ENCODE measurements at places on chromosomes 3 and 15.

DNA sequence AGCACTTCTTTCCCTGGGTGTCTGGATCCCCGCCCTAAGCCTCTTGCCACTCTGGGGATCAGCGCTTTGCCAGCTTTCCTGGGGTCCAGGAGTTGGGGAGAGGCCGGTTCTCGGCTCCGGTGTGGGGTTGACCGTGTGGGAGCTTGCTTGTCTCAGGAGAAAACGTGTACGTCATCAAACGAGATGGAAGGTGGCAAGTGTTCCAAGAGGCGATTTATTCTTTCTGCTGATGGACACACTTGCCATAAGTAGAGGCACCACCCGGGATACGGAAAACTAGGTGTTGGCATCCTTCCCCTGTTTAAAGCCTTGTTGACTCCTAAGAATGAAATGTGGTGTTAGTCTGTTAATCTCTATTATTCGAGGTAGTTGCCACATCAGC lies 295 bp downstream of the ZWILCH start:
- no peak for DNase-seq

DNA sequence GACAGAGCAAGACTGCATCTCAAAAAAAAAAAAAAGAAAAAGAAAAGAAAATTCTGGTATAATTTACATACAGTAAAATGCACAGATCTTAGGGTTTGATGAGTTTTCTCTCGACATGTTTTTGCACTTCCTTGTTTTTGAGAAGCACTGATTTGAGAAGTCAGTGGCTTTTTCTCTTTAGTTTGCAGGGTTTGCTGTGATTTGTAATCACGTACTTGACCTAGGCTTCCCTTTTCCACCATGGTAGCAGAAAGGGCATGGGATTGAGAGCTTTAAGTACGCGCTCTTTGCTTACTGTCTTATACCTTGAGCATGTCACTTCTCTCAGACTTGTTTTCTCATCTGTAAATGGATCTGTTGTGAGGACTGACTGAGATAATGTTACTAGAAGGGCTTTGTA lies 4.1 kb downstream of the VHL start:
- DNase-seq: no peak

GRCh38 chr3:123347205-123347604 lies 101.7 kb downstream of the ADCY5 start:
- no peak for DNase-seq

- DNase-seq: no peak
Observed at GRCh38 chr3:35707904-35708303, 68.6 kb downstream of the ARPP21 start.

GRCh38 chr3:166864473-166865467 lies 515.3 kb downstream of the ZBBX start:
- DNase-seq: no peak

- no peak for DNase-seq
Observed at GRCh38 chr3:127385540-127385870, 97.7 kb upstream of the PRR20G start.

GRCh38 chr3:16841041-16841753 lies 43.6 kb upstream of the PLCL2 start:
- DNase-seq: no peak

- DNase-seq: no peak
Observed at GRCh38 chr3:69524816-69525215, 138.9 kb upstream of the FRMD4B start.

GRCh38 chr3:74033381-74033780 lies 408.6 kb upstream of the PDZRN3 start:
- no peak for DNase-seq

DNA sequence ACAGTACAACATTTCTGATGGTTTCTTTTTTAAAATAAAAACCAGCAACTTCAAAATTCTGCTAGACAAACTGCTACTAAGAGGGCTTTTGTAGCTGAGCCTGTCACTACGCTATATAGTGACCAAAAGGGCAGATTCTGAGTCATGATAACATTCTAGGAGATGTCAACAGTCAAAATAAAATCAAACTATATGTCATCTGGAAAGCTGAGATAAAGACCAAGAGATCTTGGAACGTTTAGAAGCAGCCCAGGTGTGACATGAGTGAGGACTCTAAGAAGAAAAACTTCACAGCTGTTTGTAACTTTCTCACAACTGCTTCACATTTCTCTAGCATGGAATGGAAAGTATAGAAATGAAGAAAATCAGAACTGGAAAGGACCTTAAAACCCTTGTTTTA lies 84.6 kb downstream of the FILIP1L start:
- no peak for DNase-seq

DNA sequence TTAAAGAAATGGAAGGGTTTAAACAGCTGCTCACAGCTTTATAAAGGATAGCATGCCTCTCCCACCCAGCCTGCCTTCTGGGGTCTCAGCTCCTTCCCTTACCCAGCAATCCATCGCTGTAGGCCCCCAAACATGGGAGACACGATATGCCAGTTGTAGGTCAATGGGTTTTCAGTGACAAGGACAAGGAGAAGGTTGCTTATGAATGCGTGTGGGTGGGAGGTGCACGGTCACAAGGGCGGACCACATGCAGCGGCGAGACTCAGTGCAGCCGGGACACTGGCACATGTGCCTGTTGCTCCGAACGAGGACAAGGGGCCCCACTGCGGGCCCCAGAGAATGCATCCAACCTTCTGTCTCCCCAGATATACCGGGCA lies 67.0 kb downstream of the MGLL start:
- DNase-seq: no peak

DNA sequence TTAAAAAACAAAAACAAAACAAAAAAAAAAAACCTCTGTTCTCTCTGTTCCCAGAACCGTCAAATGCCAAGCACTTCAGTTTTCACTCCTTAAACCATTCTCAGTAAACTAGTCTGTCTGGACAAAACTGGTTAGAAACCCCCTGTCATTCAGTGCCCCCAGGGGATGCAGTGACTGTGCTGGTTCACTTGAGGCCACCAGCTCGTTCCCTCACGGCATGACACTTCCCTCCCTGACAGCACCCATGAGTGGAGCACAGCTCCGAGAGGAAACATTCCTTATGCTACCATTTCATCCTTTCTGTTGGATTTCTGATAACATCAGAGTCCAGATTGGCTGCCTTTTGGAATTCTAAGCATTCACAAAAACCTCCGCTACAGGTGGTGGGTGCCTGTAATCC lies 244.0 kb upstream of the TPM1 start:
- DNase-seq: no peak

- DNase-seq: no peak
Observed at GRCh38 chr3:70820397-70820796, 508.0 kb upstream of the MDFIC2 start.

DNA sequence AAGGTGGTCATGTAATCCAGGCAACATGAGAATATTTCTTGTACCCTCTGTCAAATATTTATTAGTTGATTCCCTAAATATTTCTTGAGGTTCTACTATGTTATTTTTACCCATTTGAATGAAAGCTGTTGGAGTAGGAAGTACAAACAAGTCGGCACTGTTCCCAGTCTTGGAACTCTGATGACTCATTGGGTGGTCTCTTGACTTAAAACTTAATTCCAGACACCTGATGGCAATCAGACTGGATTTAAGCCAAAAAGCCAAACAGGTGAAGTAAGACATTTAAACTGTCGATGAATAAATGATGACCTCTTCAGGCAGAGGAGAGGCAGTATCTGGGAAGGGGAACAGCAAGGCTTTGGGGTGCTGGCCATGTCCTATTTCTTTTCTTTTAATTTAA lies 22.8 kb downstream of the C2CD4A start:
- no peak for DNase-seq

- no peak for DNase-seq
Observed at GRCh38 chr3:114903213-114903612, 243.9 kb downstream of the ZBTB20 start.

DNA sequence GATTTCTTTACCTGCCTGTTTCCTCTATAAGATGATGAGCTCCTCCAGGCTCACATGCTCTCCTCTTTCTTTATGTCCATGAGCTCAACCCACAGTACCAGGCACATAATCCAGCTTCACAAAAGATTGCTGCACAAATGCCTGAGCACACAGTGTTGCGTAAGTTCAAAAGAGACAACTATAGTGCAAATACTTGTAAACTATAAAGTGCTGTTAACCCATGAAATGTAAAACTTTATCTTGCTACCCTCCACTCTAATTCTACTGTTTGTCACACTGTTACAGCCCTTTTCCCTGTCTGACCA lies 101.0 kb upstream of the LPP start:
- no peak for DNase-seq

- no peak for DNase-seq
Observed at GRCh38 chr15:29776859-29777258, 45.4 kb downstream of the TJP1 start.

- DNase-seq: no peak
Observed at GRCh38 chr3:197720694-197721093, 16.0 kb downstream of the RUBCN start.

DNA sequence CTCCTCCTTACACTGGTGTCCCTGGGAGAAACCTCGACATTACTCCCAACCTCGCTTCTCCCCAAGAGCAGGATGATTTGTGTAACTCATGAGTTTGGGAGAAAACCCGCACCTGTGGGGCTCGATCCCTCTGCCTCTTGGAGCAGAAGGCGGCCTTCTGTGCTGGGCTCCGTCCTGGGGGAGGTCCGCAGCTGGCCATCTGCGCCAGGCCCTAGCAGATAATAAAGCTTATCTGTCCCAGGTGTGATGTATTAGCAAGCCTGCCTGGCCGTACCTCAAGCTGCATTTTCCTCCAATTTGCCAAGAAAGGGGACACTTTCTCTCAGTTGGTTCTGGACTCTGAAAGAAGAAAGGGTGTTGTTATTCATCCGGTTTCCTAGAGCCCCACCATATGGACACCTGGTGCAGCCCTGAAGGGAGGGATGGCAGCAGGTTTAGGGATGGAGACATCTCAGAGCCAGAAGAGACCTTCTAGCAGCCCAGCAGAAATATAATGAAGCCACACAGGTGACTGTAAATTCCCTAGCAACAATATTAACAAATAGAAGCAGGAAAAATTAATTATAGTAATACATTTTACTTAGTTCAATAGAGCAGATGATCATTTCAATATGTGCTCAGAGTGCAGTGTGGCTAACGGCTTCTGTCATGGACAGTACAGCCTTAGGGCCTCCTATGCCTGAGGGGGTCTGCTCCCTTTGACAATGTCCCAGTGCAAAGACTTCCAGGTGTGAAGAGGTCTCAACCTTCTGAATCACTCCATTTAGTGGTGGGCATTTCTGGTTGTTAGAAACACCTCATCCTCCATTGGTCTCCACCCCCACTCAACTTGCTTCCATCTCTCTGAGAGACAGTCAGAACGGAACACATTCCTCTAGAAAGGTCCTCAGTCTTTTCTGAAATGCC lies 94.8 kb downstream of the CPN2 start:
- DNase-seq: no peak

GRCh38 chr3:49377483-49377882 lies 19.3 kb upstream of the GPX1 start:
- DNase-seq: no peak

- no peak for DNase-seq
Observed at GRCh38 chr3:183692436-183692835, 5.2 kb upstream of the YEATS2 start.
